Activated T-cell treated with anti-CD3 and anti-CD28 coated beads for 24 hours (primary cell): ENCODE measurements at places on chromosomes 6 and 20.

- no peak for DNase-seq
Measured at GRCh38 chr6:34059136-34059731, 86.7 kb downstream of the GRM4 start.

- no peak for DNase-seq
Measured at GRCh38 chr6:70099732-70100131, 203.2 kb downstream of the COL9A1 start.

DNA sequence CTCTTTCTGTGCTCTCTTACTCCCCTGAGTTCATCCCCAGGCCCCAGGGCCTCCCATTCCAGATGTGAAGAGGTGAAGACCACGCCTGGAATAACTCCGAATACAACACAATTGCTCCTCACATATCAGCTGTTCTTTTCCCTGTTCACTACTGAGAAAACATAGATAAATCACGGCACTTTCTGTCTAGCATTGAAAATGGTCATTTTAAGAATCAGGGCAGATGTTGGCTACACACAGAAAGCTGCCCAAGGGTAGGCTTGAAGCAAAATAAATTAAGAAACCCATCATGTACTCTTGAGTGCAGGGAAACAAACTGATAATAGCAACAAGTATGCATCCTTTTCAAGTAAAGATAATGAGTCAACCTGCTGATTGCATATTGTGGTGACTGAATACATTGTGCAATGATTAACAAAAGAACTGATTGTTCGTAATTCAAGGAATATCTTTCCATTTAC is 382.5 kb downstream of the PRKN start:
- DNase-seq: no peak

GRCh38 chr20:48787861-48788375 is 39.9 kb downstream of the PREX1 start:
- no peak for DNase-seq

GRCh38 chr6:90119618-90120017 is 177.0 kb downstream of the BACH2 start:
- no peak for DNase-seq

DNA sequence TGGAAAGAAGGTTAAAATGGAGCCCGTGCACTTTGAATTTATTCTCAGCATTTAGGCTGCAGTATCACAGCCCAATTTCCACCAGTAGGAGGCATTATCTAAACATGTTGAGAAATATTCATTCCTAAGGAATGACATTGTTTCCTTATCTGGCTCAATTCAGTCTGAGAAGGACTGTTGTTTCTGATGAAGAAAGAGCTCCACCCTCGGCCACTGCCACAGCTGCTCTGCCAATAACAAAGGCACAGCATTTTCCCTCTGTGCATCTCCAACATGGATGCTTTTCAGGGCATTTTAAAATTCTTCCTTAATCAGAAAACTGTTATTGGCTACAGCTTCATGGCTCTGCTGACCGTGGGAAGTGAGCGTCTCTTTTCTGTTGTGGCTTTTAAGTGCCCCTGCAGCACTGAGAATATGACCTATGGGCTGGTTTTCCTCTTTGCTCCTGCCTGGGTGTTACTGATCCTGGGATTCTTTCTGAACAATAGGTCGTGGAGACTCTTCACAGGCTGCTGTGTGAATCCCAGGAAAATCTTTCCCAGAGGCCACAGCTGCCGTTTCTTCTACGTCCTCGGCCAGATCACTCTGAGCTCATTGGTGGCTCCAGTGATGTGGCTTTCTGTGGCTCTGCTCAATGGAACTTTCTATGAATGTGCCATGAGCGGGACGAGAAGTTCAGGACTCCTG is at the start of gene CALHM5:
Gene CALHM5, plus strand, starts transcription at position 216 of the 687 bp plus-strand sequence. Its CDS starts 58 bp downstream, at position 274.
- no peak for DNase-seq

DNA sequence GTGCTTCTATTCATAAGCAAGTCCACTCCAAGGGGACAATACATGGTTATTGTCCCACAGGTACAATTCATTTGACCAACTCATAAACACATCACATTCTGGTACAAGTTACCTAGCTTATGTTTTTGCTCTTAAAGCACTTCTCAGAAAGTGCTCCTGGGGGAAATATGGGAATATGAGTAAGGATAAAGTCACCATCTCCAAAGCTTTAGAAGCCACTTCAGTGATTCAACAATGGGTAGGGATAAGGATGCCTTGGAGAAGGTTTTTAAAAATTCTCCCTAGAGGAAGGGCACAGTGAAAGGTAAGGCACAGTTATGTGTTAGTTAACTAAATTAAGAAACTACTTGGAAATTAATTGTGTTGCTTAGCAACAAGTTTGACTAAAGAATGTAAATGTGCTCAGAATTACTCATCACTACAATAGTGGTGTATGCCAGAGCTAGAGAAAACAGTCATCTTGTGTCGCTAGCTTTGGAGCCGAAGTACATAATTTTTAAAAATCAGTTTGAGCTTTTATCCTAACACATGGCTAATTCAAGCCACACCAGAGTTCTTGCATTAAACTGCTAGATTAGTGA is 39.5 kb upstream of the LAMP5 start:
- no peak for DNase-seq

- DNase-seq: no peak
Measured at GRCh38 chr6:56729719-56730118, 87.0 kb upstream of the DST start.

GRCh38 chr6:150150458-150150820 is 7.6 kb downstream of the PPP1R14C start:
- no peak for DNase-seq

- peak; percentile 36 for DNase-seq
Measured at GRCh38 chr6:111992851-111993250, 61.1 kb upstream of the CCN6 start.

DNA sequence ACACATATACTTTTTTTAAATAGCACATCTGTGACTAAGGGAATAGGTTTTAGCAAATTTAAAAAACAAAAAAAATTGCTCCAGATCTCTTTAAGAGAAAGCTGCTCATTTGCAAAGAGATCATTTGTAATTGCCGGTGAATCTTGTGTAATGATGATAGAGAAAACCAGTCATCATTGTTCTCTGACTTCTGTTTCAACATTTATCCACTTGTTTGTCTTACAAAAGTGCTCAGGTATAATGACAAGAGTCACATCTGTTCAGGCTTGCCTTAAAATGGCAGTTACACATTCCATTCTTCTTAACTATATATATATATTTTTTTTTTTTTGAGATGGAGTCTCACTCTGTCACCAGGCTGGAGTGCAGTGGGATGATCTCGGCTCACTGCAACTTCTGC is 165.2 kb downstream of the AIG1 start:
- DNase-seq: no peak

GRCh38 chr20:17620371-17621228 is 50.7 kb downstream of the DSTN start:
- DNase-seq: no peak

DNA sequence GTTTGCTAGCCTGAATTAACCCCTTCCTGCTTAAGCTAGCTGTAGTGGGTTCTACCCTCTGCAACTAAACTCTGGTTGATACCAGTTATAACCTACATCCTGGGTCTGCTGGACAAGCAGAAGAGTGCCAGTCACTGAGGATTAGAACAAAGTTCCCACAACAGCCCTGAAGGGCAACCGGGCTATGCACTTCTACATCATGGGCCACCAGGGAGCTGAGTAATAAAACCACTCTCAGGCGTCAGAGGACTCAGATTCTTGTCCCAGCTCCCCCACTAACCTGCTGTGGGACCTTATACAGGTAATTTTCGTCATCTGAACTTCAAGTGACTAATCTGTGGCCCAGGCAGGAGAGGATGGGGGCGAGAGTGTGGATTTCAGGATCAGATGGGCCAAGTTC is 56.8 kb downstream of the EYA2 start:
- no peak for DNase-seq

- DNase-seq: no peak
Measured at GRCh38 chr20:3188823-3189413, 15.6 kb downstream of the DDRGK1 start.

- no peak for DNase-seq
Measured at GRCh38 chr20:25209400-25209799, 13.9 kb downstream of the ENTPD6 start.

- no peak for DNase-seq
Measured at GRCh38 chr6:121837545-121838229, 402.2 kb downstream of the GJA1 start.

DNA sequence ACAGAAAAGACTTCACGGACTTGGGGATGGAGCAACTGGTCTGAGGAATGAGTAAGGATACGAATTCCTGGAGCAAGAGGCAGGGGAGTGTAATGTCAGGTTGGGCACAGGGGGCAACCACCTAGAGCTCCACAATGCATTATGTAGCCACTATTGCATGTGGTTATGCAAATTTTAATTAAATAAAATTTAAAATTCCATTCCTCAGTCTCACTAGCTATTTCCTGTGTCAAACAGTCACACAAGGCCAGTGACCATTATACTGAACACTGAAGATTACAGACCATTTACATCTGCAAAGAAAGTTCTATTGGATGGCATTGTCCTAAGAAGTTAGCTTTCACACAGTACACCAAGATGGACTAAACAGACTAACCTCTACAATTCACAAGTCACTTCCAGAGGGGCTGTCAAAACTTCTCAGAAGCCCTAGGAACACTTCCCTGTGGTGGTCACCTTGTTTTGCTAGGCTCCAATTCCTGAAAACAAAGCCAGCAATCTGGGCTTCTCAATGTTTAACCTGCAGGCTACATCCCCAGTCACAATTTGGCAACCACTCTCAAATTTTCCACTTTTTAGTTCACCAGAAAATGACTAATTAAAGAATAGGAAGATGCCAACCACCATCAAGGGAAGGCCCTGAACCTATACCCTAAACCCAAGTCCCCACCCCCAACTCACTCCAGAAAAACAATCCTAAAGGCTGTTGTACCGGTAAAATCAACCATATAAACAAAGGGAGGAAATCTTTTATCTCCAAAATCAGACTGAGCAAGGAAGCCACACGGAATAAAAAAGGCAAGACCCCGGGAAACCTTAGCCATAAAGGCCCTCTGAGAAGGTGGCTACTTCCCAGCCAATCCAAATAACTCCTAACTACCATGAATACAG is 34.2 kb upstream of the C20orf203 start:
- DNase-seq: no peak

DNA sequence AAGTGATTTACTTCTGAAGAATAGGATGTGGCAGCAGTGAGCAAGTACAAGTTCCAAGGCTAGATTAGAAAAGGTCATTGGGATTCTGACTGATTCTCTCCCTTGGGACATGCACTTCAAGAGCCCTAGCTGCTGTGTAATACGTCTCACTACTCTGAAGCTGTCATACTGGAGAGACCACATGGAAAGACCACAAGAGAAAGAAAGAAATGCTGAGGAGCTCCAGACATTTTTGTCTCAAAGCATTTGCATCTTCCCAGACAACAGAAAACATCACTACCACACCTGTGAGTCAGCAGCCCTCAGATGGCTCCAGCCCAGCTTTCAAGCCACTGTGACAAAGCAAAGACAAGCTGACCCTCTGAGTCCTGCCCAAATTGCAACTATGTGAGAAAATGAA is 20.7 kb downstream of the TENT5A start:
- no peak for DNase-seq

DNA sequence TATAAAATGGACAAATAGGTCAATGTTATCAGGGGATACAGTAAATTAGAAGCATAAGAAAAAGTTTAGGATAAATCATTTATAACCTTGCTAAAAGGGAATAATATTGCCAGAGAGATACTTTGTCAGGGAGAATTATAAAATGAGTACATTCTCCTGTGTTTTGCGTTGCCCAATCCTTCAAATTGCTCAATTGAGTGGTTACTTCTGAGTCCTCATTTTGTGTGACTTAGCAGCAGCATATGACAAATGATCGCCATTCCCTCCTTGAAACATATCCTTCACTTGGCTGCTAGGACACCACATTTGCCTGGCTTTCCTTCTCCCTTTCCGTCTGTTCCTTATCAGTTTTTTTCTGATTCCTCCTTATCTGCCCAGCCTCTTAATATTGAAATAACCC is 106.7 kb upstream of the FLRT3 start:
- DNase-seq: no peak

- no peak for DNase-seq
Measured at GRCh38 chr6:99645986-99646385, 39.4 kb downstream of the PRDM13 start.

DNA sequence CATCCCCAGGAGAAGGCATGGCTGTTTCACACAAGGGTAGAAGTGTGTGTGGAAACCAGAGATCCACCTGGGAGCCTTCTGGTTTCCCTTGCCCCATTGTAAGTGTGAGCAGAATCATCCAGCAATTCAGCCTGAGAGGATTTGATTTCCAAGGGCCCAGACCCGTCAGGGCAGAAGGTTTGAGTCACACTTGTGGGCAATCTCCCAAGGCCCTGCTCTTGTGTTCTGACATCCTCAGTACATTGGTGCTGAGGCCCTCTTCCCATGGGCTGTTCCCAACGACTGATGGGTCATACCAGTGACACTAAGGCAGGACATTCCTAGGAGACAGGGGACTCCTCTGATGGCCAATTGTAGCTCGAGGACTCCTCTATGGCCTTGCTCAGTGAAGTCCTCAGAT is 58.2 kb upstream of the POLR1H start:
- DNase-seq: no peak

DNA sequence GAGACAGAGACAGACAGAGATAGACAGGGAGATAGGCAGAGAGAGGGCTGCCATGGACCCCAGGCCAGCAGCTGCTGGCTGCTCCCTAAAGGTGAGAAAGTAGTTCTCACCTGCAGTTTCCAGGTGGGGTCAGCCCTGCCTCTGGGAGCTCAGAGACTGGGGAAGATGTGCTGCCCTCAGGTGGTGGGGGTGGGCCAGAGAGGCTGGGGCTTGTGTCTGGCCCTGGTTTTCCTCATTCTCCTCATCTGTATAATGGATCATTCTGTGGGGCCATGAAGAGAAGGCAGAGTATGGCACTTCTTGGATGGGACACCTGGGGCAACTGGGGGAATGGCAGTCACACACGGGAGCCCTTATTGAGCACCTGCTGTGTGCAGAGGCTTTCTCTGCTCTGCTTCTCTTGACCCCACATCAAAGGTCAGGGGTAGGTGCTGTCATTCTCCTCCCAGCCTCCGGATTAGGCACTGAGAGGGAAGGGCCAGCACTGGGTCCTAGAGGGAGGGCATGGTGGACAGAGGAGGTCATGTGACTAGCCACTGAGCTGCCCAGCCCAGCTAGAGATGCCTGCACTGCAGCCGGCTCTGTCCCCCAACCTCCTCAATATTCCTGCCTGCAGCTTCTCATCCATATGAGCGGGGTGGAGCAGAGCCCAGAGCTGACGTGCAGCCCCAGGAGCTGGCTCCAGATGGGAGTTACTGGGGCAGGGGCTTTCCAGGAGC is 4.1 kb downstream of the ANGPT4 start:
- no peak for DNase-seq
